ENCODE measurements at places on chromosomes 11 and 22. TPM values are rescaled to one million over a fixed set of nuclear protein-coding genes. Genes with fewer than 3 reads are reported as not detected.

The KCNE3 gene
- 44.4 TPM for total RNA-seq

The PDE3B gene
- total RNA-seq: 178 TPM

The C11orf42 gene
- total RNA-seq: not detected

The CTNND1 gene
- 100 TPM for total RNA-seq

The GGTLC3 gene
- total RNA-seq: not detected

The TRAF6 gene
- 14.3 TPM for total RNA-seq

The KCNQ1OT1 gene
- total RNA-seq: 2.4 TPM

The DRD4 gene
- not detected for total RNA-seq

The SSTR3 gene
- total RNA-seq: not detected

The TMEM134 gene
- total RNA-seq: 85.5 TPM
